Cardiac atrium fibroblast (primary cell): ENCODE measurements at places on chromosomes 7 and 10. TPM values are rescaled to one million over a fixed set of nuclear protein-coding genes. Genes with fewer than 3 reads are reported as not detected.

The GARS1 gene
- 361 and 424 TPM in 2 replicates for total RNA-seq

The OR2A1 gene
- not detected in 2 replicates for total RNA-seq

The DNAJC2 gene
- 7.0 and 16.0 TPM in 2 replicates for total RNA-seq

The UNCX gene
- total RNA-seq, result not detected in 2 replicates

The CDHR3 gene
- 1.4 and 2.3 TPM in 2 replicates for total RNA-seq

The MKLN1 gene
- total RNA-seq, result 18.4 and 24.6 TPM in 2 replicates

The FEZF1 gene
- not detected in 2 replicates for total RNA-seq

The NCF1 gene
- total RNA-seq, result 0.32 TPM in 1 of 2 replicates, not detected in the other

The PRPS1L1 gene
- total RNA-seq, result not detected in 2 replicates

The TWIST1 gene
- 13.5 and 18.0 TPM in 2 replicates for total RNA-seq

The CNPY4 gene
- 22.0 and 22.9 TPM in 2 replicates for total RNA-seq

The MYH16 gene
- not detected in 2 replicates for total RNA-seq

The GCK gene
- total RNA-seq, result 0.81 TPM in 1 of 2 replicates, not detected in the other

The GPR158 gene
- total RNA-seq, result 4.9 and 10.3 TPM in 2 replicates

The VIPR2 gene
- not detected in 2 replicates for total RNA-seq

The TLL2 gene
- total RNA-seq, result under 0.01 TPM in 1 of 2 replicates, not detected in the other

The FAM25A gene
- not detected in 2 replicates for total RNA-seq

The EGFR gene
- total RNA-seq, result 35.4 and 49.9 TPM in 2 replicates
